HuH-7 (cell line): ENCODE measurements at places on chromosomes 16 and 17.

GRCh38 chr17:19237389-19238166 is 412 bp downstream of the EPN2 start:
- DNase-seq = peak; percentile 23

DNA sequence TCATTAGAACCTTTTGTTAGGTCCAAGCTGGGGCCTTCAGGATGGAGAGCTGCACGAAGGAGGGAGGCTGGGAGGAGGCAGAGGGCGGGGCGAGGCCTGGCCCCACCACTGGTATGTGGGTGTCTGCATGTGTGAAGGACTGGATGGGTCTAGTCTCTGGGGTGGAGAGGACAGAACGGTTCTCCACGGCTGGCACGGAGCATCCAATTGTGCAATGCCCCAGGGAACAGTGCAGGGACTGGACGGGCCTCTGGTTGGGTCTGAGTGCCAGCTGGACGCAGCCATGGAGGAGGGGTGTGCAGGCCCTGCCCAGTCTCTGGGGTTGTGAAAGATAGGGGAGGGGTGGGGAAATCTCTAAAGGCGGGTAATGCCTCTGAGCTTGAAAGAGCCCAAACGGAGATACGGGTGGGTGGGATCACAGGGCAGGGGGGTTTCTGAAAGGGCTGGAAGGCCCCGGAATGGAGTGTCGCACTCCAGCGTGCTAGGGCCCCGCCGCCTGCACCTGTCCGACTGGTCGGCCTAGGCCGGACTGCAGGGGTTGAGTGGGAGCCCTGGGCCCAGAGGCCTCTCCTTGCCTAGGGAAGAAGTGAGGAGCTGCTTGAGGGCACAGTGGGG is 1.6 kb downstream of the PPL start:
- DNase-seq = no peak

DNA sequence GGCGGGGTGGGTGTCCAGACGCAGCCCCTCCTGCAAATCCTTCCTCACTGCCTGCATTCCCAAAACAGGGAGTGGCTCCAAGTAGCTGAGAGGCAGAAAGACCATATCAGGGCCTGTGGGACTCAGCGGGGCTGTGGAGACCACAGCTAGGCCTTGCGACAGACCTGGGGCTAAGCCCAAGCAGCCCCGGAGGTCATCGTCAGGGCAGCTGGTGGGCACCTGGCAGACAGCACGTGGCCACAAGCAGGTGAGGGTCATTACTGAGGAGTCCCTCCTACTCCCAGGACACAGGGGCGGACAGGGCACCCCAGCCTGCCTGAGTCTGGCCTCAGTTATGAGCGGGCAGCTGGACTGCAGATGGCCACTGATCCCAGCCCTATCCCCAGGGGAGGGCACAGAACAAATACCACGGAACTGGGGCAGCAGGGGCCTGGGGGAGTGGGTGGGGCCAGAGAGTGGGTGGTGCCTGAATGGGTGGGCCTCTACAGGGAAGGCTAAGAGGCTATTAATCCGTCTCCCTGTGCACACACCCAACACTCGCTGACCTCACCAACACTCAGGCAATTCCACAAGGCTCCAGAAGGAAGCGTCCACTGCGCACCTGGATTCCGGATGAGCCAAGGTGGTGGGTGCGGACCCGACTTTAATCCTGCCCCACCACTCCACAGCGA is 8.5 kb downstream of the HS3ST6 start:
- DNase-seq = peak; percentile 58

GRCh38 chr17:43020030-43020621 is 2.1 kb downstream of the VAT1 start:
- no peak for DNase-seq

DNA sequence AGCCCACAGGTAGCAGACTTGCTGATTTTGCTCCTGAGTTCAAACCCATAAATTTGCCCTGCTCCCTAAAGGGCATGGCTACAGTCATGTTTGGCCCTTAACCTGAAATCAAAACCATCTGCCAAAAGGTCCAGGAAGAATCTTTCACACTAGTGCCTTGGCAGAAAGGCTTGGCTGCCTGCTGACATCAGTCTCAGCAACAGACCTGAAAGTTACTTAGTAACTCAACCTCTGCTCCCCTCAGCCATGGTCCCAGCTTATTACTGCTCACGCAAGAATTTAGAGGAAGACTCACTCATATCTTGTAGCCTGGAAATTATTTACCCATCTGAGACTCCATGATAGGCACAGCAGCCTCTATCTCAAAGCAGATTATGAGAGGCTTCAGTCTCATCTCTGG is 98.0 kb upstream of the KIF2B start:
- no peak for DNase-seq

GRCh38 chr17:61335845-61336655 is 63.6 kb upstream of the TBX2 start:
- peak; percentile 65 for DNase-seq

GRCh38 chr16:8866118-8866883 is 2.5 kb downstream of the CARHSP1 start:
- DNase-seq = peak; percentile 55

GRCh38 chr17:41267711-41268110 is 2.5 kb downstream of the KRTAP9-6 start:
- no peak for DNase-seq

GRCh38 chr17:66720567-66720966 is 114.3 kb upstream of the CACNG5 start:
- no peak for DNase-seq

GRCh38 chr16:19974607-19975006 is 90.0 kb upstream of the GPRC5B start:
- no peak for DNase-seq

- DNase-seq = no peak
These were observed 320.8 kb upstream of the ZFHX3 start for GRCh38 chr16:73368715-73369114.

DNA sequence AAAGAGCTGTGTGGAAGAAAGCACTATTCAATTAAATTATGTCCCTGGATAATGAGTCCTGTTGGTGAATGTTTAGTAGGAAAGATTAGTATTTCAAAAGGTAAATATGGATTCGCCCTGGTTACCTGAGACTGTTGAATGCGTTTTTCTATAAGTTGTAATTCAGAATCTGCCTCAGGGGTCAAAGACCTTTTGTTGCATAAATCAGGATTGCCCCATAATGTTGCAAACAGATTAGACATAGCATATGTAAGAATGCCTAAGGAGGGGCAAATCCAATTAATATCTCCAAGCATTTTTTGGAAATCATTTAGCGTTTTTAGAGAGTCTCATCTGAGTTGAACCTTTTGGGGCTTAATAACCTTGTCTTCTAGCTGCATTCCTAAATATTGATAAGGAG is 70.1 kb upstream of the ARL4D start:
- no peak for DNase-seq

DNA sequence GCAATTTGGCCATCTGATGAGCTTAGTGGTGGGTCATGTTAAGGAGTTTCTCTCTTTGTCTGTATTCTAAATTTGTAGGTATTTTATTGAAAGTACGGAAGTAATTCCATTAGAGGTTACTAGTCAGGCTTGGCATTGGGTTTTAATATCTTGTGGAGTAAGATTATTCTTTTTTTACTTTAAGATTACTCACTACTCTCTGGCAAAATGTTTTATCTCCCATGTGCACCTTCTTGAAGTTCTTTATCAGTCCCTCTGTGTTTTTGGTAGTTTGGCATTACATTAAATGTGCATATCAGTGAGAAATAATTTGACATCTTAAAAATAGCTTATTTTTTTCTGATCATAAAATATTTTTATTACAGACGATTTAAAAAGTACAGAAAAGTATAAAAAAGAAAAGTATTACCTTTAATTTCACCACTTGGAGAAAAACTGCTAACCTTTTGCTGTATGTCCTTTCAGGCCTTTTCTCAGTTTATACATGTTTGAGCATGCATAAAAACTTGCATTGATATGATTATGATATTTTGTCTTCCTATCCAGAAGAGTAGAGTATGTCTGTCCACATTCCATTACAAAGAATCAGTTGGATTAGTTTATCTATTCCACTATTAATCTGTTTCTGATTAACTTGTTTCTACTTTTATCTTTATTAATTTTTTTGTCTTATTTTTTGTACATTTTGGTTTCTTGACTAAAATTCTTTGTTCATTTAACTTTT is 198.3 kb downstream of the SPECC1 start:
- DNase-seq = no peak

DNA sequence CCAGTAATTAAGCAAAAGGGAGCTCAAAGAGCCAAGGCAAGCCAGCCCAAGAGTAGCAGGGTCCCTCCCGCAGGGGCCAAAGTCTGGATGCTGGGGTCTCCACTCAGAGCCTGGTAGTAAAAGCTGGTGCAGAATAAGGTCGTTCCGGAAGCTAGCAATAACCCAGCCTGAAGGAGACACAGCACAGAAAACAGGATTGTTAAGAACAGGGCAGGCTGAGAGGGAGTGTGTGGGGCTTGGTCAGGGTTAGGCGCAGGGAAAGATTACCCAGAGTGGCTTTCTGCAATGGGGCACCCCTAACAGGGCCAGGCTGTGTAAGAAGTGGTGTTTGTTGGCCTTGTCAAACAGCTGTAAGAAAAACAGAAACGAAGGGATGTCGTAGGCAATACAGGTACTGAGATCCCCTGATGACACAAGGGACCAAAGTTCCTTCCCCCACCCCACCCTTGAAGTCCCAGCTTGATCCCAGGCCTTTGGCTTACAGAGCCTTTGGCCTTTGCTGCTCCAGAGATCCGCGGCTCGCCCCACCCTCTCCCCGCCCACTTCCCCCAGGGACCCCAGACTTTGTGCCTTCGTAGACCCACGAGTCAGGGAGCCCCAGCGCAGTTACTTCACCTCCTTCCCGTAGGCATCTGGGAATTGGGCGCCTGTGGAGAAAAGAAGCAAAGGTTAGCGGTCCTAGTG is 712 bp downstream of the TMEM256 start:
- DNase-seq = no peak

- DNase-seq = no peak
These were observed 560 bp upstream of the RUSF1 start for GRCh38 chr16:31508706-31509195.

GRCh38 chr16:21646721-21647561 is 5.5 kb downstream of the IGSF6 start:
- DNase-seq = no peak

- DNase-seq = no peak
These were observed 3.8 kb downstream of the CRYM start for GRCh38 chr16:21274172-21274726.

- DNase-seq = no peak
These were observed 4.9 kb downstream of the FA2H start for GRCh38 chr16:74769586-74770190.

DNA sequence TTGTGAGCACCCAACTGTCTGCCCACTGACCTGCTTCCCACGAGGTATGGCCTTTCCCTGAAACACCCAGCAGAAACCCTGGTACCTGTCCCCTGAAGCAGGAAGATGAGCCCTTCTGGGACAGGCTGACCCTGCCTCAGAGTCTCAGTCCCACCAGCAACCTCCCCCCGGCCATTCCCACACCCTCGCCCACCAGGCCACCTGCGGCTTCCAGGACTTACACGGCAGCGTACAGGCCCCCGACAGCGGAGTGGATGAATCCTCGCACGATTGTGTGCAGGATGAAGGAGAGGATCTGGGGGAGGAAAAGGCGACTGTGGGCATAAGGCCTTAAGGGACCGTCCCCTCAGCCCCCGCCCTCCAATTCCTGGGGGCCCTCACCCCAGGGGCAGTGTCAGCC is 15.4 kb upstream of the PITPNA start:
- DNase-seq = no peak

GRCh38 chr17:41974031-41974430 is 7.4 kb downstream of the CNP start:
- DNase-seq = no peak

- DNase-seq = no peak
These were observed 4.4 kb downstream of the SMARCD2 start for GRCh38 chr17:63837962-63838600.

GRCh38 chr16:66335704-66336329 is 30.7 kb upstream of the CDH5 start:
- DNase-seq = no peak

DNA sequence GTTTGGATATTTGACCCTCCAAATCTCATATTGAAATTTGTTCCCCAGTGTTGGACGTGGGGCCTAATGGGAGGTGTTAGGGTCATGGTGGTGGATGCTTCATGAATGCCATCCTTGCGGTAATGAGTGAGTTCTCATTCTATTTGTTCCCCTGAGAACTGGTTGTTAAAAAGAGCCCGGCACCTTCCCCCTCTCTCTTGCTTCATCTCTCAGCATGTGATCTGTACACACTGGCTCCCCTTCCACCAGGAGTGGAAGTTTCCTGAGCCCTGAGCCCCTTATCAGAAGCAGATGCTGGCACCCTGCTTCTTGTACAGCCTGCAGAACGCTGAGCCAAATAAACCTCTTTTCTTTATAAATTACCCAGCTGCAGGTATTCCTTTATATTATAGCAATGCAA is 25.6 kb downstream of the PIK3R6 start:
- DNase-seq = no peak

- DNase-seq = no peak
These were observed 197.2 kb downstream of the RBFOX3 start for GRCh38 chr17:79413611-79414010.

DNA sequence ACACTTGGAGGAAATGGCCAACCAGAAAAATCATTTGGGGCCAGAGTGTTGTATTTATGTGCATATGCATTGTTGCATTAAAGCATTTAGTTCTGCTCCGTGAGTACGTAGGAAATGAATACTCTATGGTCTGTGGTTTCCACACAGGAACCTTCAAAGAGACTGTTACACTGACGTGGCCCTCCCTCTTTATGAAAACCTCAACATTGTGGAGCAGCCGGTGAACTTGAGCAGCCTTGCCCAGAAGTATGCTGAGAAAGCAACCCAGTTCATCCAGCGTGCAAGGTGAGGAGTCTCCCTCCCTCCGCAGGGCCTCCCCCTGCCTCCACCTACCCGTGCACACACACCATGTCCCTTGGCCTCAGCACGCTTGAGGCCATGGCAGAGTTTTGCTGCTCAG is 65.2 kb downstream of the ARSG start:
- no peak for DNase-seq

- no peak for DNase-seq
These were observed 59.2 kb upstream of the ZNF750 start for GRCh38 chr17:82898976-82899514.

- DNase-seq = peak; percentile 93
These were observed 2.7 kb upstream of the SPG7 start for GRCh38 chr16:89505204-89506112.

DNA sequence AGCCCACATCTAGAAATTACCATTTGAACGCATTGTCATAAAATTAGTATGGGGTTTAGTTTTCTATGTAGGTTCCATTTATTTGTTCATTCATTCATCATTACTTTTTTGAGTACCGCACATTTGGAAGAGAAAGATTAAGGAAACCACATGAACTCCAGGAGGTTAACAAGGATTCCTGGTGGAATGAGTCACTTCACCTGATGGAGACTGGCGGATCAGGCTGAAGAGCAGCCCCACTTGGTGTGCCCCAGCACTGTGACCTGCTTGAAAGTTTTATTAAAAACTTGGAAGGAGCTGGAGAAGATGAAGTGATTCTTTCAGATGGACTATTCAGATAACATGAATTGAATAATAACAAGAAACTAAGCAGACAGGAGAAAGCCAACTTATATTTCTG is 293.6 kb upstream of the CDH11 start:
- DNase-seq = no peak

GRCh38 chr17:47850692-47851573 is at the start of gene SP6:
TSS of gene SP6 (minus strand) at chr17:47851163. CDS start at chr17:47848429, 2,734 bp downstream.
- DNase-seq = peak; percentile 86
